ENCODE measurements at places on chromosomes 16 and 17.

DNA sequence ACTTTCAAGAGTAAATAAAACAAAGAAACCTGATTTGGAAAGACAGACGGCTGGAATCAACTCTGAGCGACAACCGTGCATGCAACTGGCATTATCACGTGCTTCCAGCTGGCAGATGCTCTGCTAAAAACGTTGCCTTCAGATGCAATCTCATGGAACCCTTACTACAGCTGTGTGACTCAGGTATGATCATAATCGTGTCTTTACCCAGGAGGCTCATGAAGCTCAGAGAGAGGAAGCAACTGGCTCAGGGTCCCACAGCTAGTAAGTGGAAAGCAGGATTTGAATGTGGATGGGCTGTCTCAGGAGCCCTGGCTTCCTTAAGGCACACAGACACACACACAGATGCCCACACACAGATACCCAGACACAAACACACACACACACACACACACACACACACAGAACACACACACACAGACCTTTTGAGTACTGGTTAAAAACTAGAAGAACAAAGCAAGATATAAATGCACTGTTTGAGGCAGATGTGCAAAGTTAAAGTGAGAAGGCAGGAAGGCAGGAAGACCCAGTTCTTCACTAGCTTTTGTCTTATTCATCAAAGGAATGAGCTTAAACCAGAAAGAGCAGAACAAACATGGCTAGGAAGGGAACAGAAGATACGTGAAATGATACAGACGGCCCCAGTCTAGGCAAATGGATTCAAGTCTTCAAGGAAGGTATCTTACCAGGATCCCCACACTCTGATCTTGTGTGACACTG is 275.2 kb downstream of the MAF start:
- no peak for DNase-seq

DNA sequence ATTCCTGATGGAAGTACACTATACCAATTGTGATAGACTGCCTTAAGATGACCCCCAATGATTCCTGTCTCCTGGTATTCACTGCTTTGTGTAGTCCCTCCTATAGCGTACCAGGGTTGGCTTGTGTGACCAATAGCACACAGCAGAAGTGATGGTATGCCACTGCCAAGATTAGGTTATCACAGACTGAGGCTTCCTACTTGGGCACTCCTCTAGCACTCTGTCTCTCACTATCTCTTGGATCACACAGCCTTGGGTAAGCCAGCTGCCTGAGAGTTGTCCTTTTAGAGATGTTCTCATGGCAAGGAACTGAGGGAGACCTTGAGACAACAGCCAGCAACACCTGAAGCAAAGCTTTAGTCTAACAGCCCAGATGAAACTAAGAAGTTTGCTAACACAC is 12.7 kb upstream of the AMFR start:
- no peak for DNase-seq

DNA sequence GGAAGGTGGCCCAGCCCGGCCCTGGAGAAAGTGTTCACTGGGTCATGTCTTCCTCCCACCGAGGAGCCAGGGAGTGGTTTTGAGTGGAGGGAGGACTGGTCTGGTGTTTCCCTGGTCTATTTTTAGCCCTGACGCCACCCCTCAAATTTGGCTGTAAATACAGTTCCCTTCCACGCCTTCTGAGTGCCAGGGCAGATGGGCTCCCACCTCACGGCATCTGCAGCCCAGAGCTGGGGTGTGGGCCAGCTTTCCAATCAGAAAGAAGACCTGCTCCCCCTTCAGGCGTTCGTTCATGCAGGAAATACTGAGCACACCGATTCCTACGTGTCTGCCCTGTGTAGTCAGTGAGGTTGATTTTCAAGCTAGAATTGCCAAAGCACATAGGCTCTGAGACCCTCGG is 53.7 kb downstream of the SNX20 start:
- peak; percentile 18 for DNase-seq

GRCh38 chr16:54976651-54977200 is 46.1 kb downstream of the IRX5 start:
- DNase-seq = no peak

DNA sequence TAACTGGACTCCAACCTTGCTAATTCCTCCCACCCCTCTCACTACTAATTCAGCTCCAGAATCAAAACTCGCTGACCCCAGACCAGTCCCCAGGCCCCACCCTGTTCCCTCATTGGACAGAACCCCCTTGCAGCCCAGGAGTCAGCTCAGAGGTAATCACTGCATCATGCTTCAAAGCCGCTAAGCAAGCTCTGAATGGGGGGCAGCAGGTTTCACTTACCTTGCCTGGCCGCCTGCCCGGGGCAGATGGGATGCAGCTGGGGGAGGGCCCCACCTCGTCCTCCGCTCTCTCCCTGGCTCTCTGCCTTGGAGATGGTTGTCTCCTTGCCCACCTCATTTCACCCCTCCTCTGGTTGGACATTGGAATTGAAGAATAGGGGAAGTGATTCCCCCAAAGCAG is 4.8 kb upstream of the NGFR start:
- DNase-seq = no peak

- no peak for DNase-seq
These were observed 4.9 kb downstream of the FA2H start for GRCh38 chr16:74769586-74770190.

DNA sequence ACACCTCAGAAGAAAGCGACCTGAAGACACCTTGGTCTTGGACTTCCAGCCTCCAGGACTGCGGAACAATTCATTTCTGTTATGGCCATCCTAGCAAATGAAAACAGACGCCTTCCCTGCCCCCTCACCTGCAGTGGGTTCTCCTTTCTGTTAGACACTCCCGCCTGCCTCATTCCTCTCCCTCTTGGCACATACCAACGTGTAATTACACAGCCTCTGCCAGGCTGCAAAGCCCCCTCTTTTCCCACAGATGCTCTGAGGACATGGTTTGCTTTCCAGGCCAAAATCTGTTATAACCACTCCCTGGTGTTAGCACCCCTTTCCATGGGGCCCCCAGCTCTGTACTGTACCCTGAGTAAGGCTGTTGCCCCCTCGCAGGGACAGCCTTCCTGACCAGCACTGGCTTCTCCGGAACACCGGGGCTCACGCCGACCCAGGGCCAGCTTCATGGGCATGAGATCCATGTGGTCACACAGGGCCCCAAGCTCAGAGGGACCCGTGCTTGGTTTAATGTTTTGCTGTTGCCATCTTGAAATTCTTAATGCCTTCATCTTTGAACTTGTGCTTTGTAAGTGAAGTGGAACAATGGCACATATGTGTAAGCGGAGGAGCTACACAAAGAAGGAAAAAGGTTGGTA is 64.1 kb downstream of the SDK2 start:
- no peak for DNase-seq

- no peak for DNase-seq
These were observed 27.0 kb downstream of the ZFPM1 start for GRCh38 chr16:88479793-88480760.

DNA sequence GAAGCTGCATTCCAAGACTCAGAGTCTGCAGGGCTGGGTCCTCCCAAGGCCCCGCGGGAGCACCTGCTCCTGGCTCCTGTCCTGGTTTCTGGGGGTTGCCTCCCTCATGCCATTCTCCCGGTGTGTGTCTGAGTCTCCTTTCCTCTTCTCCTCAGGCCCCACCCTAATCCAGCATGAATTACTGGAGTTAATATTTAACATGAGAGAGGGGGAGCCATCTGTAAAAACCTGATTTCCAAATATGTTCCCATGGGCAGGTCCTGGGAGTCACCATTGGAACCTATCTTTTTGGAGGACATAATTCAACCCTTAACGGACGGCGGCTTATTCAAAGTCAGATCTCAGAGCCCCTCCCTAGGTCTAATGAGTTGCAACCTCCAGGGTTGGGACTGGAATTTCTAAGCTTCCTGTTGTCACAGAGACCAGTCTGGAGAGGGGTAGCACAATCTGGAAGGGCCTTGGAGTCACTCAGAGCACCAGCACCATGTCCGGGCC is 5.4 kb downstream of the C17orf99 start:
- DNase-seq = peak; percentile 79

- DNase-seq = no peak
These were observed 4.3 kb downstream of the SDK2 start for GRCh38 chr17:73639932-73640331.

- DNase-seq = no peak
These were observed 13.1 kb downstream of the ODAD4 start for GRCh38 chr17:41943492-41943891.

- peak; percentile 51 for DNase-seq
These were observed 31.2 kb upstream of the HAPSTR1 start for GRCh38 chr16:9060225-9060624.

- peak; percentile 46 for DNase-seq
These were observed 40.5 kb downstream of the ANKRD11 start for GRCh38 chr16:89449726-89450335.

DNA sequence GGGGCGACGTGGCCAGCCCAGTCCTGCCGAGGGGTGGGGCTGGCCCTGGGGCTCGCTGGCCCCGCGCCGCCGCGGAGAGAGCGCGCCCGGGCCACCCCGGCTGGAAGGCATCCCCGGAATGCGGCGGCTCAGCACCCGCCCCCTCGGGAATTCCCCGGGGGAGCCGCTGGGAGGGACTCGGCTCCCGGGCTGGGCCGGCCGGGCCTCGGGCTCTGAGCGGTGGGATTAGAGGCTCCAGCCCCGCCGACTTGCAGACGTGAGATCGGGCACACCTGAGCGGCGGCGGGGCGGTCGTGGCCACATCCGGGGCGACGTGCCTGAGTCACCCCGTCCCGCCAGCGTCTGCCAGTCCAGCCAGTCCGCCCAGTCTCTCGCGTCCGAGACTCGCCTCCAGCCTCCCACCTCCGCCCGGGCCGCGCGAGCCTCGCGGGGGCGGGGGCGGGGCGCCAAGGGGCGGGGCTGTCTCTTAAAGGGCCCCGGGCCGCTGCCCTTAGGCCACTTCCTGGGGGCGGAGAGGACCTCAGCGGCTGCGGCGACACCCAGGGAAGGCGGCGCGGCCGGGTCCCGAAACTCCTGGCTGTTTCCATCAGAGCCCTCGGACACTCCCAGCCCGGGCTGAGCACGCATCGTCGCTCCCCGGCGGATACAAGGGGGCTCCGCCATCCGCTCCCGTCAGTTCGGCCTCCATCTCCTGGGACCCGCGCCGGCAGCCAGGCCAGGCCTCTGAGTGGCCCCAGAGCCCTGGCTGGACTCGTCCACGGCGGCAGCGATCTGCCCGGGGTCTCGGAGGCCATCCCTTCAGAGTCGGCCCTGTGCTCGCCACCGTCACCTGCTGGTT is at the start of gene KCTD11:
TSS of gene KCTD11 (plus strand) at position 498 of the 838 bp plus-strand sequence.
- DNase-seq = peak; percentile 96

DNA sequence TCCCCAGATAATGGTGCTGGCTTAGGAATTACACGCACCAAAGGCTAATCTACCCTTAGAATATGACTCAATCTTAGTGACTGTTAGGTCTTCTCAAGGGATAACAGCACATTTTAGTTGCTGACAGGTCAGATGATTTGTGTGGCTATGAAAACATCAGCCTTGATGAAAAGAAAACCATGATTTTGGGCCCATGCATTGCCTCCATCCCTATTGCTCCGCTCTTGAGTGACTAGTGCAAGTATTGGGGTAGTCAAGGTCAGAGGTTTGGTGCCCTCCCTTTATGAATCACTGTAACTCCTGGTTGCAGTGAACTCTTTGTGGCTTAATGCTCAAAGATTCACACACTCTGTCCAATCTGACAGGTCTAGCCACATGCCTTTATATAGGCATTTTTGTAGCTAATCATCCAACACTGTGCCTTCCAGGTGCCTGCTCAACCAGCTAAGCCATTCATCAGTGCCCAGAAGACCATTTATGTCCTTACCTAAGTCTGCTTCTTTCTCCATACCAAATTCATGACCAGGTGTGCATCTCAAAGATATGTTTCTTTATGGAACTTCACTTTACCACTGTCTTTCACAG is 251.6 kb downstream of the KCNJ2 start:
- no peak for DNase-seq

- no peak for DNase-seq
These were observed 755 bp upstream of the C16orf89 start for GRCh38 chr16:5066511-5066910.

DNA sequence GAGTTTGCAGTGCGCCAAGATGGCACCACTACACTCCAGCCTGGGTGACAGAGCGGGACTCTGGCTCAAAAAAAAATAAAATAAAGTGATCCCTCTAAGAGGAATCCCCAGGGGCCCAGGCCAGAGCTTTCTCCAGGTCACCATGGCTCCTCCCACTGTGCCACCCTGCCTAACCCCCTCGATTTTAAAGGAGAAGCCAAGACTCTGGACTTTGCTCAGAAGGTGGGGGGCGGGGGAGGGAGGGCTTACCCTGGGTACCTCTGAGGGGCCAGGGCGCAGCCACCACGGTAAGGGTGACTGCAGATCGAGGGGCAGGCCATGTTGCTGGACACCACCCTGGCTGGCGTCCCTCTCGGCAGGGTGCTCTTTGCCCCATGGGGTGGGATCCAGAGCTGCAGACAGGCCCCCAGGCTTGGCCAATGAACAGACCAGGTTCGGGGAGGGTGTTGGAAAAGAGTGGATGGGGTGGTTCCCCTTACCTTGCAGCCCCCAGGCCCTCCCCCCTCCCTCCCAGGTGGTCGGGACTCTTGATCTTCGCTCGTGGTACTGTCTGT is 455 bp upstream of the GRB7 start:
- no peak for DNase-seq

DNA sequence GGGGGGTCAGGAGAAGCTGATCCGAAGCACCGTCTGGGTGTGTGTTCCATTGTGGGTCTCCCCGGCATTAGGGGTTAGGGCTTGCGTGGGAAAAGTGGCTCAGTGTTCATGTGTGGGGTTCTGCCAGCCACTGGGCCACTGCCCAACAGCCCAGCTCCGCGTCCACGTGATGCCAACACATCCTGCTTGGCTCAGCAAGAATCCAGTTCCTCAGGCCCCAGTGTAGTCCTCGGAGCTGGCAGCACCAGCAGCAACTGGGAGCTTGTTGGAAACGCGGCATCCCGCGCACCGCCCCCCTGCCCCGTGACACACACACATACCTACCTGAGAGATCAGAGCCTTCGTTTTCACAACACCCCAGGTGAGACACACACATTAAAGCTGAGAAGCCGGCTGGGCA is 18.9 kb downstream of the LGALS9 start:
- no peak for DNase-seq

GRCh38 chr16:70685938-70686375 is at the start of gene MTSS2:
Gene MTSS2, minus strand, starts transcription at chr16:70686053. Its CDS starts 262 bp downstream, at chr16:70685791.
- peak; percentile 95 for DNase-seq

DNA sequence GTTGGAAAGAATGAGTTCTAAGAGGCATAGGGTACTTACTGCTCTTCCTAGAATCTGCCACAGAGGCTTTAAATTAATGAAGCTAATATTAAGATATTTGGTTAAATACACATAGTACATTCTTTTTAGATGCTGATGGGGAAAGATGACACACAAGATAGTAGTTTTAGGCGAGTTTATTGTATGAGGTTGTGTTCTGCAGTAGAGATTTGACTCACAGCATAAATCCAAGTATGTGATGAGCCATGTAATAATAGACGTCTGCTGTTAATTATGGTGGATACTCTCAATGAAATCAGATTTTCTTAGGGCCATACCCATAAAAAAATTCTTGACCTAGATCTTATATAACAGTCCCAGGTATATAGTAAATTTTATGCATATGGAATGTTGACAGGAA is 8.0 kb downstream of the TNRC6C start:
- DNase-seq = peak; percentile 12

DNA sequence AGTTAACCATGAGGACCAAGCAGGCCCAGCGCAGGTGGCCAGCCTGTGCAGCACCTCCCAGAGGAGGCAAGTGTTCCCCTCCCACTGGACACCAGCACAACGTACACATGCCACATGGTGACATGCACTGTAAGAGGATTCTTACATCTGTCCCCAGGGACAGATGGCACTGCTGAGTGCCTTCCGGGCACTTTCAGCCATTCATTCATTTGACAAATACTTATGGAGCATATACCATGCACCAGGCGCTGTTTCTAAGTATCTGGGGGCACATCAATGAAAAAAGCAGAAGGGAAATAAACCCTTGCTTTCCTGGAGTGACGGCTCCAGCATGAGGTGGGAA is 79.6 kb downstream of the GAS7 start:
- no peak for DNase-seq

- no peak for DNase-seq
These were observed 19.4 kb upstream of the ATP5MC1 start for GRCh38 chr17:48873209-48873608.

All from GM23248 (cell line).